ENCODE measurements at places on chromosomes 6 and 20. TPM values are rescaled to one million over a fixed set of nuclear protein-coding genes. Genes with fewer than 3 reads are reported as not detected.

NELFCD gene
- 59.8 TPM for total RNA-seq

DNA sequence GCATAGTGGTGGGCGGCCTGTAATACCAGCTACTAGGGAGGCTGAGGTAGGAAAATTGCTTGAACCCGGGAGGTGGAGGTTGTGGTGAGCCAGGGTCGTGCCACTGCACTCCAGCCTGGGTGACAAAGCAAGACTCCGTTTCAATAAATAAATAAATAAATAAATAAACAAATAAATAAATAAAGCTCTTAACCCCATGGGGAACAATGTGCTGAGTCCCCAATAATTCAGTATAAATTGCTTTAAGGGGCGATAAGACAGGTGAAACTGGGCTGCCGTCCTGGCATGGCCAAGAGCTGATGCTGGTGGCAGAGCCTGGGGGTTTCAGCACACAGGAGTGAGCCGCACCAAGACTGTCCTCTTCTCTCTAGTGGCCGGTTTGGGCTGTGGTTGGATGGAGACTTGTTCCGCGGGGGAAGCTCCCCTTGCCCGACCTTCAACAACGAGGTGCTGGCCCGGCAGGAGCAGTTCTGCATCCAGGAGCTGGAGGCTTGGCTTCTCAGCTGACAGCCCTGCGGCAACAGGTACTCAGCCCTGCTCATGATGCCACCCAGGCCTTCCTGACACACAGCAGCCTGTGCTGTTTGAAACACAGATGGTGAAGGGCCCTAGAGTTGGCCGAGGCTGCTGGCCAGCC, 13.1 kb downstream of the TLDC2 start:
- no peak for DNase-seq

DEFB132 gene
- not detected for total RNA-seq

VWA7 gene
- total RNA-seq = 0.13 TPM

SNAP91 gene
- 1.3 TPM for total RNA-seq

GRCh38 chr6:69069881-69070280, 434.8 kb downstream of the ADGRB3 start:
- DNase-seq = no peak

ROMO1 gene
- 319 TPM for total RNA-seq

GRCh38 chr20:48400009-48400408, 427.8 kb downstream of the PREX1 start:
- DNase-seq = no peak

- DNase-seq = no peak
Measured at GRCh38 chr6:39182604-39183003, 46.7 kb downstream of the KCNK5 start.

SLC35D3 gene
- total RNA-seq = not detected

TTK gene
- 4.8 TPM for total RNA-seq

All from dermis microvascular lymphatic vessel endothelial cell (primary cell).